ENCODE measurements at places on chromosomes 7 and 10. TPM values are rescaled to one million over a fixed set of nuclear protein-coding genes. Genes with fewer than 3 reads are reported as not detected.

The C10orf105 gene
- total RNA-seq: 0.35 TPM

The TEX36 gene
- total RNA-seq: not detected

The RPEL1 gene
- not detected for total RNA-seq

The KCP gene
- total RNA-seq: 0.21 TPM

The VIPR2 gene
- total RNA-seq: 3.0 TPM

The CRHR2 gene
- total RNA-seq: not detected

The ZNHIT1 gene
- total RNA-seq: 36.6 TPM

The FAM25A gene
- total RNA-seq: not detected

The PALS2 gene
- total RNA-seq: 20.5 TPM

The MMRN2 gene
- total RNA-seq: not detected

The UPK3BL1 gene
- total RNA-seq: 58.8 TPM

The AKR1E2 gene
- total RNA-seq: 10.0 TPM

The ACHE gene
- total RNA-seq: 0.41 TPM

The GPR26 gene
- not detected for total RNA-seq

The GTF2IRD1 gene
- 4.6 TPM for total RNA-seq

The FEZF1 gene
- total RNA-seq: not detected

Measured in activated T-cell treated with anti-CD3 and anti-CD28 coated beads, Interleukin-2, amount 50 U/mL, for 72 hours (primary cell).